ENCODE measurements at places on chromosomes 3 and 15.

DNA sequence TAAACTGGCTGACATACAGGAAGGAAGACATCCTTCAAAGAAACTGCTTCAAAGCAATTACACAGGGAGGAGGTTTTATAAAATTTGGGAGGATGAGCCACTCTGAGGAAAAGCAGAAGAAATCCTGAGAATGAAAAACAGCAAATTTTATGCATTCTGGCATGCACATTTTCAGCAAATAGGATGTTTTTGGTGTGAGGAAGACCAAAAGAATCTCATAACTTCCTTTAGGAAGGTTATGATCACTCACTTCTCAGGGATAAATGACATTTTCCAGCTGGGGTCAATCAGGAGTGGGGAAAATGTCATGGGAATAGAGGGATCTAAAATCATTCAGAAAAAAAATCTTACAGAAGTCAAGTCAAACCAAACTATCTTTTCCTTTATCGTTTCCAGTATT is 371.7 kb upstream of the CNTN6 start:
- no peak for DNase-seq

GRCh38 chr3:59126446-59126845 is 76.6 kb upstream of the CFAP20DC start:
- no peak for DNase-seq

DNA sequence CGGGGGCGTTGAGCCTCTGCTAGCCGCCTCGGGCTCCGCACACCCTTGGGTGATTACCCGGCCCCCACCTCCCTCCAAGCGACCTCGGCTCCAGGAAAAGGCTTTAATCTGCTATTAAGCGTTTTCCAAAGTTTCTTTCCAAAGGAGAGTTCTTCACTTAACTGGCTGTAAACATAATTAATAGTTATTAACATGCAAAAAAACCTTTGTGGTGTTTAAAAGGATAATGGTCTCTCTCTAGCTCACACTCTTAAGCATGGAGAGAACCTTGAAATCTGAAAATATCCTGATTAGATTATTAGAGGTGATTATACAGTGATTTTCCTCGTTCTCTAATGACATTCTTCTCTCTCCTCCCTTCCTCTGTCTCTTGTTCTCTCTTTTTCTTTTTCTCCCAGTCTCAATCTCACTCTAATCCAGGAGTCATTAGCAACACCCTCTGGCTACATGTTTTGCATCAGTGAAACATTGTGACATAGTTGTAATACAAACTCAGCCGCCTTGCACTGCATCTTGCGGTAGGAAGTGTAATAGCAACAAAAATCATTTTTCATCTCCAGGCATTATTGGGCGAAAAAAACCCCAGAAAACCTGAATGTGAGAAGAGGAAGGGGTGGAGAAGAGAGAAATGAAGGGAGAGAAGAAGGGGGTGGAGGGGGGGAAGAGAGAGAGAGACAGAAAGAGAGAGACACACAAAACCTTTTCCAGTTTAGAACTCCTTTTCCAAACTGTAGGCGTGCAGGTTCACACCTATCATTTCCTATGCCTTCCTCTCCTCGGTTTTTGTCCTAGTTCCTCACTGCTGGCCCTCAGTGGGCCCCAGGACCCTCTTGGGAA is 24.4 kb downstream of the NR2F2 start:
- no peak for DNase-seq

DNA sequence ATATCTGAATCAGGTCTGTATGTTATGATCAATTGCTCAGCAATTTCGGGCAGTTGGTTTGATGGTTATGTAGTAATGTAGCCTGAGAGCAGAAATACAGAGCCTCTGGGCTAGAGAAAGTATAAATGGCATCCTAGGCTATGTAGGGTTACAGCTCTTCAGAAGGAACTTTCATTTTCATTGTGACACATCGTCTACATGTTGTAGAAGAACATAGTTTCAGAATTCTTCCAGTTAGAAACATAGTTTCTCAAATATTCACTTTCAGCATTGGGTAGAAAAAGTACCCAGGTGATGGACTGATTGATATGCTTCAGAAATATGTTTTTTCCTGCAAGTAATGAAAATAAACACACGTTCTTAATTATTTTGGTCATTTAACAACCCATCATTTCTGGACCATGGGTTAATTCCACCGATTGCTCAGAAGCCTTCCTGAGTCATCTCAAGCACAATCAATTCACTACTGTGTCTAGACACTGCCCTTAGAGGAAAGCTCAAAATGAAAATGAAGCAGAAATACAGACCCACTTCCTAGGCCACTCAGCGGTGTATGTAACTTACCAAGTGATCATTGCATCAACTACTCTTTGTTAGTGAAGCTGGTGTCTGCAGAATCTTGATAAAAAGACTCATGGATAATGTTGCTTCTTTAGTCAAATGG is 88.8 kb upstream of the TSEN2 start:
- no peak for DNase-seq

- DNase-seq, result no peak
Measured at GRCh38 chr15:41915255-41915994, 21.6 kb upstream of the SPTBN5 start.

- no peak for DNase-seq
Measured at GRCh38 chr3:126891791-126892190, 91.1 kb upstream of the PLXNA1 start.

DNA sequence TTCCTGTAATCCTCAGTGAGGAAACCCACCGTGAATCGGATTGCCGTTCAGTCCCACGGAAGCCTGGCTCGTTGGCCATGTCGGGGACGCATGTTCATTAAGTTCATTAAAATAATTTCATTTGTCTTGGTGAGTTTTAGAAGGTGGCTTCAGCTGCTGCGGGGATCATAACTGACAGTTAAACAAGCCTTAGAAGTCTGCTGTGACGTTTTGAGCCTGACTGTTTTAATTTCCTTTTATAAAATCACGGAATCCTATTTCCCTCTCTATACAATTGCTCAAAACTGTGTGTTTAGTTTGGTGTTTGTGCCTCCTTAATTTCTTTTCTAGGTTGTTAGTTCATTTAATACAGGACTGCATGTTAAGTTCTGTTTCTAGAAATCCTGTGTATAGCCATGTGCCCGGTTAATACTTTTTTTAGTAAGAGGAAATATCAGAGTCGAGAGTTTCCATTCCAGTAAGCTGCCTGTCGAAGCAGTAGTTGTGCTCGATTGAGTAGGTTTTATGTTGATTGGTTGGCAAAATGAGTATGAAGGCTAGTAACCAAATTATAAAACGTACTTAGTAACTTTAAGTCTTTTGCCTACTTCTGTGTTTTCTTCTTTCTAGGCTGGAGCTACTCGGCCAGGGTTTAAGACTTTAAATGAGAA is 705 bp downstream of the NIPA2 start:
- no peak for DNase-seq

DNA sequence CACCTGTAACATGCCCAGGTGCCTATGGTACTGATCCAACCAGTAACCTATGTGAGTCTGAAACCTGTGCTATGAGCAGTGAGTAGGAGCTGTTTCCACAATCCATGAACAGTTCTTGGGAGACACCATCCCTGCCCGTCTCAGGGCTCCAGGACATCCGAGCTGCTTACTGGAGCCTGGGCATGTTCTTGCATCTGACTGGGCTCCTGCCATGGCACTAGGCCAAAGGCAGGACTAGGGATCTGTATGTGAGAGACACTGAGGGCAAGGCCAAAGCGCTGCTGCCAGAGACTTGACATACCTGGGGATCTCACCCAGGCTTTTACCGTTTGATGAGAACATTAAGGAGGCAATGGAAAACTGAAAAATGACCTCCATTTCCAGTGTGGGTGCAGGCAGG is 59.8 kb downstream of the WDR76 start:
- DNase-seq, result no peak

DNA sequence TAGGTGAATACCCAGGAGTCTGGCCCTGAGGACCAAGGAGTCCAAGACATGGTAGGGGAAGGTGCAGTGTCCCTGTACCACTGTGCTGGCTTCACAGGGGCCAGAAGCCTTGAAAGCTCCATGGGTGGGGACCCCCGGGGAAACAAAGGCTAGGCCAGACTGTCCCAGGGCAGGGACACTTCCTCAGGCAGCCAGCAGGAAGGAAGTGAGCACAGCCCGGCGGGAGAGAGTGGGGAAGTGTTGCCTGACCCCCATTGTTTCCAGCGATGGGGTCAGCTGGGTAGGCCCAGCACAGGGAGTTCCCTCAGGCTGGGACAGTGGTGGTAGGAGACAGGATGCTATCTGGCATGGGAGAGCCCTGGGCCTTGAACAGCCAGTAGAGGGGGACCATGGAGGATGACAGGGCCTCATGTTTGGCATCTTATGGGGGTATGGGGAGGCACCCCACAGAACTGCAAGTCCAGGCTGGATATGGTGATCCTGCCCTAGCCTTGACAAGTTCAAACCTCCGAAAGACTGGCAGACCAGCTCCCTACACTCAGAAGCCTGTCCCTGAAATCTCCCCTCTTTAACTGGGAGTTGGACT is 1.2 kb upstream of the HYAL2 start:
- no peak for DNase-seq

Measured in stimulated activated CD4-positive, alpha-beta T cell treated with anti-CD3 and anti-CD28 coated beads, Interleukin-2, amount 100 ng/mL, for 24 hours (primary cell).